ENCODE measurements at places on chromosomes 1 and 21. TPM values are rescaled to one million over a fixed set of nuclear protein-coding genes. Genes with fewer than 3 reads are reported as not detected.

The TFF3 gene
- total RNA-seq, result not detected

DNA sequence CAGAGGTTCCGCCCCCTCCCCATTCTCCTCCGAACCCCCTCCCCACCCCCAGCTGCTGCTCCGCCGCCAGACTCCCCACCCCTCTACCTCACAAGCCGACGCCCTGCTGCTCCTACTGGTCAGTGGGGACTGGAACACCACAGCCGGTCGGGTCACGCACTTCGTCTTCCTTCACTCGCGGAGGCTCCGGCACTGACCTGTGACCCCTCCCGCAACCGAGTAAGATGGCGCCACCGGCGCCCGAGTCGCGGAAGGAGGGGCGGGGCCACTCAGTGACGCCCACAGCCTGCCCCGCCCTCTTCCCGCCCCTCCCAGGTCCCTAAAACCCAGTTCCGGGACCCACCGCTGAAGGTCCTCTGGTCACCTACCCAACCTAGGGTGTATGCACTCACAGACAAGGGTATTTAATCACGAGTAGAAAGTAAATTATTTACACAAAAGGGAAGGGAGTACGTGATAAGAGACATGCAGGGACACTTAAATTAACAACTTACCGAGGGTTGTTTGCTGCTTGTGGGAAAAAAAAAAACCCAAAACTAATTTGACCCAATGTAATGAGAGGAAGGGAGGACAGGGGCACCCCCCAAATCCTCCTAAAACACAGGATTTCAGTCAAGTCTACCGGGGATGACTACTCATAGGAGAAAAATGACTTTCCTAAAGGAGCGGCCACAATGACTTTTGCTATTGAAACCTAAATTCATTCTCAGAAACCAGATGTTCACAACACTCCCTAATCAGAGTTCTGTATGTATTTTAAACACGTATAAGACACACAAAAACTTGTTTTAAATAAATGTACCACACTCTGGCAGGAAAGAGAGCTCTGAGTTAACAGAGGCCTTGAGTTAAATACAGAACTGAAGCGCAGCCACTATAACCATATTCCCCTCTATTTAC lies at the start of gene RIT1:
RIT1 (minus strand) TSS at position 194 of the 900 bp plus-strand sequence. CDS start 588 bp downstream, outside the sequence.
- peak; percentile 95 for DNase-seq

DNA sequence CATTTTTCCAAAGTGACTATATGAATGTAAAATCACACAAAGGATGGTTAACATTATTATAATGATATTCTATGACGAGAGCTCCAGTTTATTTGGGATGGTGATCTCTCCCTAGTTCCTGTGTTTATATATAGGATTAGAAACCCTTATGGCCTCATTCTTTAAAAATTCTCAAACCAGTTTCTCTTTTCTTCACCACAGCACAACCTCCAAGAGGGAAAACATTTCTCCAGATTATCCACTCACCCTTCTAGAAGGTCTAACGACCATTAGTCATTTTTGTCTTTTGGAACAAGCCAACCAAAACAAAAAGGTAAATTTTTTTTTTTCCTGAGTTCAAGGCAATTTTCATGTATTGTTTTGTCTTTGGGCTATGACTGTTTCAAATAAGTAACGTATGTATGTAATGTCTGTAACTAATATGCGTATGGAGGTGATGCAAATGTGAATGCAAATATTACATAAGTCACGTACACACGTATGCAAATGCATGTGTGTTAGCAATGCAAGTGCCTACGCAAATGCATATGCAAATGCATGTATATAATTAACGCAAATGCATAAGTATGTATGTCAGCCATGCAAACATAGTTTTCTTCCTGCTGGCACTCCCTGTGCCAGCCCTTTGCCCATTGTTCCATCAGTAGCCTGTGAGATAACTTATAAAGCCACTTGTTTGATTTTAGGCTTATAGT lies 72.5 kb upstream of the MORC3 start:
- no peak for DNase-seq

GRCh38 chr1:160577671-160578070 lies 1.6 kb downstream of the CD84 start:
- no peak for DNase-seq

GRCh38 chr1:60886793-60887331 lies 195.5 kb upstream of the NFIA start:
- no peak for DNase-seq

DNA sequence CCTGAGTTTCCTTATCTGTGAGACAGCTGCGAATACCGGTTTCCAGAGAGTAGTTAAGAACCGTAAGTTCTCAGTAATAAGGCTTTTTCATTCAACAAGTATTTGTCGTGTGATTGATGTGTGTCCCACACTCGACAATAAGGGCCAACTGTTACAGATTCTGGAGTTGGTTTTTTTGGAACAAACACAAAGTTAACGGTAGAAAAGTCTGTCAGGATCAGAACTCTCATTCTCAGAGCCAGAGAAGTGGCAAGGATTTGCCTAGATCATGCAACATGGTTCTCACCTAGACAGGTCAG lies 837 bp downstream of the NUDC start:
- no peak for DNase-seq

DNA sequence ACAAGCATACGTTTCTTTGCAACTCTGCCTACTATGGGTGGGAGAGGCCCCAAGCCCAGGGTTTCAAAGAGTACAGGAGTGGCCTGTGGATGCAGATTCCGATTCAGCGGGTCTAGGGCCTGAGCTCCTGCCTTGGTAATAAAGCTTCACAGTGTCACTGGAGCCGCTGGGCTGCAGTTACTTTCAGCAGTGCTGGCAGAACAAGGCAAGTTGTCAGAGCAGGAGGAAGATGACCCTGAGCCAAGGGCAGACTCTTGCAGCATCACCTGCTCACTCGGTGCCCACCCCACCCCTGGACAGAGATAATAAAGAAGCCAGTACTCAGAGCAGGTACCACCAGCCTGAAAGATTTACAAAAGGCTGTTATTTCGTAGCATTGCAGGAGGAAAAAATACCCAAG lies 8.0 kb upstream of the RAP1GAP start:
- DNase-seq, result no peak

- DNase-seq, result no peak
Measured at GRCh38 chr1:162215902-162216301, 146.4 kb downstream of the NOS1AP start.

The RXFP4 gene
- total RNA-seq, result not detected

DNA sequence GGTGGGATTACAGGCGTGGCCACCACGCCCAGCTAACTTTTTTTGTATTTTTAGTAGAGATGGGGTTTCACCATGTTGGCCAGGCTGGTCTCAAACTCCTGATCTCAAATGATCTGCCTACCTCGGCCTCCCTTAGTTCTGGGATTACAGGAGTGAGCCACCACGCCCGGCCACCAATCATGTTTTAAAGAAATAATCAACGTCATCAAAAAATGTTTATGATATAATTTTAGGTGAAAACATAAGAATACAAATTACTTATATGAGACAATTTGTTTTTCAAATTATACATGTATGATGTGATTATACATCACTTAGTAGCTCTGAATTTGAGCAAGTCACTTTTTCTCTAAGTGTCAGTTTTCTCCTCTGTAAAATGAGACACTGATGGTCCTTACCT lies 31.6 kb upstream of the SSBP3 start:
- DNase-seq, result no peak

DNA sequence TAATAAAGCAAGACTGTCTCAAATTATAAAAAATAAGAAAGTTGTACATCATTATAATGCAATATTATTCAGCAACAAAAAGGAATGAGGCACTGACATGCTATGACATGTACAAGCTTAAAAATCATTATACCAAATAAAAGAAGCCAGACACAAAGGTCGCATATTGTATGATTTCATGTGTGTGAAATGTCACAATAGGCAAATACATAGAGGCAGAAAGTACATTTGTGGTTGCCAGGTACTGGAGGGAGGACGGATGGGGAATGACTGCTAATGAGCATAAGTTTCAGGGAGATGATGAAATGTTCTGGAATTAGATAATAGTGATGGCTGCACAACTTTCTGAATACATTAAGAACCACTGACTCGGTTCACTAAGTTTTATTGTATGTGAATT lies 73.6 kb upstream of the NBPF3 start:
- no peak for DNase-seq

The SELP gene
- total RNA-seq, result not detected

DNA sequence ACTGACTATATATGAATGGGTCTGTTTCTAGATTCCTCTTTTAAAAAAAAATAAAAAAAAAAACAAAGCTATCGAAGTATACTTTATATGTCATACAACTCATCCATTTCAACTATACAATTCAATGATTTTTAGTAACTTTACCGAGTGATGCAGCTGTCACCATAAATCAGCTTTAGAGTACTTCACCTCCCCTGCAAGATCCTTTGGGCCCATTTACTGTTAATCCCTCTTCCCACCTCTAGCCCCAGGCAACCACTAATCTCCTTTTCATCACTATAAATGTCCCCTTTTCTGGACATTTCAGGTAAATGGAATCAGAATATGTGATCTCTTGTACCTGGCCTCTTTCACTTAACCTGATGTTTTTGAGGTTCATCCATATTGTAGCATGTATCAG lies 133.9 kb downstream of the PEX14 start:
- no peak for DNase-seq

- DNase-seq, result no peak
Measured at GRCh38 chr1:8211251-8211882, 106.5 kb upstream of the SLC45A1 start.

DNA sequence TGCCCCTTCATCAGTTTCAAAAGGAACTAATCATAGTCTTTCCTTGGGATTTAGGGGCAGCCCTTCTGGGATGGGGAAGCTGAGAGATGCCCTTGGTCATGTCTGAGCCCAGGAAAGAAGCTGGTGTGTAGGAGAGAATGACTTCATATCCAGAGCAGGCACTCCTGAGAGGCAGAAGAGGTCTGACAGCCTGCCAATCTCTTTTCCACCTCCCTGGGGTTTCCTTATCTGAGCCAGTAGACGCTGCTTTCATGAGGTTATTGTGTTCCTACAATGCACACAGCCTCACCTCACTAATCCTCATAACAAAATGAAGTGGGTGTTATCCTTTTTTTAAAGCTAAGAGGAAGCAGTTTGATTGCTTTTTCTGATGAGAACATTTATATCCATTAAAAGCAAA lies 14.1 kb downstream of the ROR1 start:
- DNase-seq, result no peak

The TLCD4 gene
- total RNA-seq, result not detected

The GJA4 gene
- not detected for total RNA-seq

GRCh38 chr1:160830321-160831153 lies 32.1 kb downstream of the CD244 start:
- DNase-seq, result peak; percentile 93

DNA sequence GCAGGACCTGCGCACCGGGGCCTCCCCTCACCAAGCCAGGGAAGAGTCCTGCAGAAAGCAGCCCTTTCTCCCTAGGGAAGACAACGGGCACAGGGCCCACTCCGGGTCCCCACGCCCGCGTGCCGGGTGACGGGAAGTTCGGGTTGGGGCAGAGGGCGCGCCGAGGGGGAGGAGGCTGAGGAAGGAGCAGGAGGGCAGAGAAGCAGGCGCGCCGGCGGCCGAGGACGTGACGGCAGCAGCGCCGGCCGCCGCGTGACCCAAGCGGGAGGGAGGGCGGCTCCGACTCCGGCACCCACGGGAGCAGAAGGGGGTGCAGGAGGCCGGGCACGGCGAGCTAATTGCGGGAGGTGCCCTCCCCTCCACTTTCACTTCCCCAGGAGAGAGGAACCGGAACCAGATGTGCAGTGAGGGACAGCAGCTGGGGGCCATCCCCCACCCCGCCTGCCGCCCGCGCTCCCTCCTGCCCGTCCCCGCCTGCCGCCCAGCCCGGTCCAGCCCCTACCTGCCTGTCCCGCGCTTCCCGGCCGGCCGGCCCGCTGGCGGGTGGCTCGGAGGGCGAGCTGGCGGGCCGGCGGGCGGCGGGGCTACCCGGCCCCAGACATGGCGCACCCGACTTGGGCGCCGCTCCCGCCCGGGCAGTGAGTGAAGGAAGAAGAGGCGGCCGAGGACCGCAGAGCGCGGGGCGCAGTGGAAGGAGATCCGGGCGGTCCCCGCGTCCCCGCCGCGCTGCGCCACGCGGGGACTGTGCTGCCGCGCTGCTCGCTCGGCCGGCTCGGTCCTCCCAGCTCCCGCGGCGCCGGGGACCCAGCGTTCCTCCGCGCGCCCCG lies 510 bp downstream of the DENND4B start:
- peak; percentile 92 for DNase-seq
